ENCODE measurements at places on chromosomes 1 and 21.
A peak's percentile ranks its signal among the peaks of the same experiment; 100 is the strongest.

GRCh38 chr21:46564391-46564790, 40.5 kb downstream of the S100B start:
- DNase-seq, result no peak

DNA sequence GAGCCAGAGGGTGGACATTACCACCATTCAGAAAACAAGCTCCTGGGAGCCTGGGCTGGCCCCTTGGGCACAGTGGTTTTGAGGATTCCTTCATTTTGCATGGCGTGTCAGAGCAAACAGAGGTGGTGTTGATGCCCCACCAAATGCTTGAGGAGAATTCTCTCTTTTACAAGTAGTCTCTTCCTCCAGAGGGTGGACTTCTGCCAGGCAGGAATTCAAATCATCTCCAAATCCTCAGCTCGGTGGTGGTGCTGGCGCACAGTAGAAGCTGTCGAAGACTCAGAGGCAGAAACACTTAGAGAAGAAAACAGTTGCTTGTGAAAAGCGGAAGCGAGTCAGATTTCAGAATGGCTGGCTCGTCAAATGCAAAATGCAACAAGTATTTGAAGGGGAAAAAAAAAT, 3.4 kb upstream of the CHI3L1 start:
- DNase-seq, result no peak

- DNase-seq, result no peak
Observed at GRCh38 chr1:76340056-76340455, 265.5 kb downstream of the ST6GALNAC3 start.

DNA sequence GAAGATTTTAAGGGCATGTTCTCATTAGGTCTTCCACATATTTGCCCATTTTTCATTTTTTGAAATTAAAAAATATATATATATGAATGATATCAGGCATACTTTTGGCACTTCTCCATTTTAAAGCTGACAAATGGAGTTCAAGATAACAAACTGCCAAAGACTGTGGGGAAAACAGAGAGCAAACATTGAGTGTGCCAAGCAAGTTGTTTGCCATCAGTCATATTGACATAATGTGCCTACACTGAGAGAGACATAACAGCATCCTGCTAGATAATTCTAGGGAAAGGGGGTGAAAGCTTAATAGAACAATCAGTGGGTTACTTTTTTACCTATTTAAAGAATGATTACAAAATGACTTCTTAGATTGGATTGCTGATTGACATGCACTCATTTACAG, 529.4 kb upstream of the CXADR start:
- no peak for DNase-seq

DNA sequence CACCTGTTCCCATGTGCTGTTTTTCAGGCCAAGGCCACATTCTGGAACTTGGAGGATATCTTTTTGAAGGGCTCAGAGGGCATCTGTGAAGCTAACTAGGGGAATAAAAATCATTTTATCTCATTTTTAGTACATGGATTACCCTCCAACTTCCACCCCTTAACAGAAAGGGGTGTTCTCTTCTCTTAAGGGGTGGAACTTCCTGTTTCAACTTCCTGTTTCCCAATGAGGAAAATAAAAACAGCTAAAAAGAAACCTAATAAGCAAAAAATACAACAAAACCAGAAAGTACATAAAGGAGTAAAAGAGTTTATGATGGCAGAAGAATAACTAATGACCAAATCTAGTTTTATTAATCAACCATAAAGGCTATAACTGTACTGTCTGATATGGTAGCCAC, 24.8 kb upstream of the SLC22A15 start:
- no peak for DNase-seq

DNA sequence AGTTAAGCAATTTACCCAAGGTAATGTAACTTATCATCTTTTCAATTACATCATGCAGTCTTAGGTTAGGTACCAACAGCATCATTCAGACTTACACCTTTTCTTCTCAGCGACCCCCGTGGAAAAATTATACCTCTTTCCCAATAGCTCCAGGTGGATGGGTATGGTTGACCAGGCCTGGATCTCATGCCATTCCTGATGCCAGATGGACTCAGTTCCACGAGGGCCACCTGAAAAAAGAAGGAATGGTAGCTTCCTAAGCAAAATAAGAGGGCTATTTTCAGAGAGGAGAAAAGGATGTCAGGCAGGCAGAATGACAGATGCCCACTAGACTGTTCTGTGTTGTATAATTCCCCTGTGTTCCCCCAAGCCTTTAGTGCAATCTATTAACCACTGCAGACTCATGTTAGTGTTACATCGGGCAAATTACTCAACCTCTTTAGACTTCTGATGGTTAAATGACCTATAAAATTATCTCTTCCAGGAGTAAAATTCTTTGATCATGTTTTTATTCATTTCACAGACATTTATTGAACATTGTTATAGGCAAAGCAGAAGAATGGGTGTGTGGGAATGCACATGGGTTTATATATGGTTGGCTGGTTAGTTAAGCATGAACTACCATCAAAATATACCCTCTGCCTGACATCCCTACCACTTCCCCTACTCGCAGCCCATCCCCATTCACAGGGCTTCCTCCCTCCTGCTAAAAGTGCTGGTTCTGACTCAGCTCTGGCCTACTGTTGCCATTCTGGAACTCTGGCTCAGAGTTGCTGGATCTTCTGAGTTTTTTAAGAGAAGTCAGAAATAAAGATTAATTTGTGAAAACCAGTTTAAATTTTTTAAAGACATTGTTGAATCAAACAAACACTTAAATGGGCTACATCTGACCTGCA, 10.6 kb upstream of the MYSM1 start:
- no peak for DNase-seq

- DNase-seq, result no peak
Observed at GRCh38 chr1:88744142-88744541, 60.1 kb downstream of the PKN2 start.

DNA sequence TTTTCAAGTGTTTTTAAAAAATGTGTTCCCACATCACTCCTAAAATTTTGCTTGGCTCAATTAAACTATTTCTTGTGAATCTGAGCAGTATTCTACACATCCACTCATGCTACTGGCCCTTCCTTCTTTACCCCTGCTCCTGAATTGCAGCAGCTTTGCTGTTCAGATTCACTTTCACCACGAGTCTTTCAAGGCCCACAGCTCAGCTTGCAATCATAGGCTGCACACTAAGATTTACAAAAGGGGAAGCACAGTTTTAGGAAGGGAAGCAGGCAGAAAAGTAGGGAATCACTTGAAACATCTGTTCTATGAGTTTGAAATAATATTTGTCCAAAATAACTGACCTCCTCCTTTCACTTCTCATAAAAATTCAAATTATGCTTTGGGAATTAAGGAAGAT, 70.9 kb upstream of the EDEM3 start:
- DNase-seq, result no peak

- DNase-seq, result no peak
Observed at GRCh38 chr1:246708166-246708565, 16.0 kb upstream of the SCCPDH start.

- DNase-seq, result no peak
Observed at GRCh38 chr1:198764748-198765147, 125.9 kb downstream of the PTPRC start.

DNA sequence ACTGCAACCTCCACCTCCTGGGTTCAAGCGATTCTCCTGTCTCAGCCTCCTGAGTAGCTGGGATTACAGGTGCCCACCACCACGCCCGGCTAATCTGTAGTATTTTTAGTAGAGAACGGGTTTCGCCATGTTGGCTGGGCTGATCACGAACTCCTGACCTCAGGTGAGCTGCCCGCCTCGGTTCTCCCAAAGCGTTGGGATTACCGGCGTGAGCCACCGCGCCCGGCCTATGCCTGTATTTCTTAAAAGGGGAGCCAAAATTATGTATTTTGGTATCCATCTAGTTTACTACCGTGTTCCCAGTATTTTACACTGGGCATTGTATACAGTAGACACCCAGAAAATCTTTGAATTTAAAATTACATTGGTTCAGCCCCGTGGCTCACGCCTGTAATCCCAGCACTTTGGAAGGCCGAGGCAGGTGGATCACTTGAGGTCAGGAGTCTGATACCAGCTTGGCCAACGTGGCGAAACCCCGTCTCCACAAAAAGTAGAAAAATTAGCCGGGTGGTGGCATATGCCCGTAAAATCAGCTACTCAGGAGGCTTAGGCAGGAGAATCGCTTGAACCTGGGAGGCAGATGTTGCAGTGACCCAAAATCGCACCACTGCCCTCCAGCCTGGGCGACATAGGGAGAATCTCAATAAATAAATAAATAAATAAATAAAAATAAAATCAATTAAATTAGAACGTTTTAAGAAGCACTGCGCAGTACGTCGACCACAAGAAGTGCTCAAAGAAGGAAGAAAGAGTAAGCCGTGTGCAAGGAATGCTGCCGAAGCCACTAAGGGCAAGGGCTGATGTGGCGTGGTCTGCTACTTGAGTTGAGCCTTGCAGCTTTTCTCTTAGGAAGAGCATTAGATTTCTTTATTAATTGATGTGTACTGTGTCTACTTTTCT, 1.5 kb upstream of the THRAP3 start:
- no peak for DNase-seq

- DNase-seq, result no peak
Observed at GRCh38 chr1:12460911-12461621, 156.9 kb downstream of the DHRS3 start.

GRCh38 chr1:183996396-183996795, 41.1 kb downstream of the COLGALT2 start:
- no peak for DNase-seq

GRCh38 chr1:31739346-31739745, 24.8 kb downstream of the ADGRB2 start:
- peak; percentile 23 for DNase-seq

DNA sequence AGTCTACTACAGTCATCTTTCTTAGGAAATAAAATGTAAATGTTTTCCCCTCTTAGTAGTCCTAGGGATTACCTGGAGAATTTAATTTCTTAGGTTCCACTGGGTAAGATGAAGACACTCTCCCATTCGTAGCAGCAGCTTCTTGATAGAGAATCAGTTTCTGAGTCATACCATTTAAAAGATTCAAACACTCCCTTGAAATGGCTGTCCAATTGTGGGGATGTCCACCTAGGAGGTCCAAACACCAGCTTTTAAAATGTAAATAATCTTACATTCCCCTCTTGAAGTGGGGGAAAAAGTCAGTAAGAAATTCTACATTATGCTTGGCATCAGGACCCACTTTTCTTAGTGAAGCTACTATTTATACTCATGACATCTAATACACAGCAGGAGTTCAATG, 37.5 kb downstream of the NDC1 start:
- no peak for DNase-seq

All from activated effector memory CD4-positive, alpha-beta T cell treated with Interleukin-2 at 50 U/mL for 16 hours (primary cell).